Astrocyte (in vitro differentiated cells and primary cell): ENCODE measurements at places on chromosomes 4 and X. TPM values are rescaled to one million over a fixed set of nuclear protein-coding genes. Genes with fewer than 3 reads are reported as not detected.

Gene ZDHHC15
- 0.77 and 0.89 TPM in 2 replicates for total RNA-seq

Gene IGFBP7
- 930 and 1,304 TPM in 2 replicates for total RNA-seq

Gene SYTL5
- total RNA-seq = 8.4 TPM in 2 replicates

Gene BRS3
- not detected in 2 replicates for total RNA-seq

Gene CXCL5
- 0.61 and 0.99 TPM in 2 replicates for total RNA-seq

Gene GSX2
- total RNA-seq = 1.1 and 1.7 TPM in 2 replicates

Gene EVC2
- total RNA-seq = 3.3 and 3.5 TPM in 2 replicates

Gene TRAPPC2
- total RNA-seq = 16.6 and 17.0 TPM in 2 replicates

Gene NSUN7
- 2.1 and 2.5 TPM in 2 replicates for total RNA-seq

Gene ADH4
- not detected in 2 replicates for total RNA-seq

Gene ESX1
- 0.48 and 0.84 TPM in 2 replicates for total RNA-seq

Gene SPP1
- 153 and 217 TPM in 2 replicates for total RNA-seq

- no peak for DNase-seq
Observed at GRCh38 chr4:154642373-154643009, 30.0 kb upstream of the FGG start.

DNA sequence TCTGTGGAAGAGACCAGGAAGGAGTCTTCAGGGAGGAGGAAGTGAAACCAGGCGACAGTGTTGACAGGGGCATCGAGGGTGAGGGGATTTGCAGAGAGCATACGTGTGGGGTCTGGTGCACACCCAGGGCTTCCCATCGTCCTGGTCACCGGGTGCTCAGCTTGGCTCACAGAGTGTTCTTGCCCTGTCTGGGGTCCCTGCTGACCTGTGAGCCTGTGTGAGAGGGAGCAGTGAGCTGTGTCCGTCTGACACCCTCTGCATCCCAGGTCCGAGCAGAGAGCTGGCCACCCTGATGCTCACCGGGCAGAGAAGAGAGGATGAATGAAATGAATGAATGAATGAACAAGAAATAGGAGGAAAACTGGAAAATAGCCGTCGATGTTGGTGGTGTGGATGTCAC is 46.5 kb downstream of the CPZ start:
- no peak for DNase-seq

DNA sequence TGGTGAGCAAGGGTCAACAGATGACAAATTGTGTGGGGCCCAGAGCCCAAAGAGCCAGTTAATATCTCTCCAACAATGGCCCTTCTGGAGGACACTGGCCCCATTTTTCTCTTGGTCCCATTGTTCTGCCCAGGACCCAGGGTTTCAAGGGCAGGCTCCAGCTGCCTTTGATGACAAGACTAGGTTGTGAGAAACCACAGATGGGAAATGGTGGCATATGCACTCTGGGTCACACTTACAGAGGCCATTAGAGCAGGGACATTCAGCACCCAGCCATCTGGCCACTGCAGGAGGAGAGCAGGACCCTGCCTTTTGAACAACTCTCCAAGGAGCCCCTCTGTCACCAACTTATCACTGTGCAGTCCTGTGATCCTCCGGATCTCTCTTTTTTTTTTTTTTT is 49.7 kb upstream of the KIAA1210 start:
- no peak for DNase-seq

DNA sequence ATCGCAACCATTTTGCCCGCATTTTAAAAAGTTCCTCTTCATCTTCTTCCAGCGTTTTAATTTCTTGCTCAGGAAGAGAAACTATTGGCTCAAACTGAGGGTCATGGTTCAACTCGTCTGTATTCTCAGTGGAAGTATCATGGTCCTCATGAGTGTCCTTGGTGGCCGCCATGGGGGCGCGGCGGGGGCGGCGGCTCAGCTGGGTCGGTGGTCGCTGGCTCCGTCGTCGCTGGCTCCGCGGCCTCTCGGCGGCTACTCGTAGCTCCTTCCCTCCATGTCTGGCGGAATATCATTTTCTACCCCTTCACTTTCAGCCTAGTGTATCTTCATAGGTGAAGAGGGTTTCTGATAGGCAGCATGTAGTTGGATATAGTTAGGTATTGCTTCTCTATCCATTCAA is 492.0 kb upstream of the MAGEB18 start:
- no peak for DNase-seq

GRCh38 chr4:183471946-183472708 is 27.7 kb downstream of the CDKN2AIP start:
- DNase-seq = peak; percentile 35

GRCh38 chr4:42768125-42768748 is 111.3 kb upstream of the ATP8A1 start:
- DNase-seq = no peak

GRCh38 chr4:1767770-1768366 is 25.2 kb upstream of the FGFR3 start:
- DNase-seq = no peak

- DNase-seq = peak; percentile 49
Observed at GRCh38 chrX:68842781-68843581, 14.2 kb downstream of the EFNB1 start.

- no peak for DNase-seq
Observed at GRCh38 chrX:108332281-108332680, 105.9 kb downstream of the COL4A6 start.

DNA sequence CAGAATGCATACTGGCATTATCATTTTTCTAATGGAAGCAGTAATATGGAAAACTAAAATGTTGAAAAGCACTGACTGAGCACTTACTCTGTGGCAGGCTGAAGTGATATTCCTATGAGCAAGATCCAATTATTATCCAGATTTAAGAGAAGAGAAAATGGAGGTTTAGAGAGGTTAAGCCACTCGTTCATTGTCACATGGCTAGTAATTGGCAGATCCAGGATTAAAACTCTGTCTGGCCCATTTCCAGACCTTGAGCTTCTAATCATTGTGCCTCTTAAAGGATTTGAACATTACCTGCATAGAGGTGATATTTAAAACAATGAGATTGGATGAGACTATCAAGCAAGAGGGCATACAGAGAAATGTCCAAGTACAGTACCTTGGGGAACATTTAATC is 80.6 kb downstream of the MFAP3L start:
- no peak for DNase-seq
